ENCODE measurements at places on chromosomes 6 and 20.
A peak's percentile ranks its signal among the peaks of the same experiment; 100 is the strongest.

DNA sequence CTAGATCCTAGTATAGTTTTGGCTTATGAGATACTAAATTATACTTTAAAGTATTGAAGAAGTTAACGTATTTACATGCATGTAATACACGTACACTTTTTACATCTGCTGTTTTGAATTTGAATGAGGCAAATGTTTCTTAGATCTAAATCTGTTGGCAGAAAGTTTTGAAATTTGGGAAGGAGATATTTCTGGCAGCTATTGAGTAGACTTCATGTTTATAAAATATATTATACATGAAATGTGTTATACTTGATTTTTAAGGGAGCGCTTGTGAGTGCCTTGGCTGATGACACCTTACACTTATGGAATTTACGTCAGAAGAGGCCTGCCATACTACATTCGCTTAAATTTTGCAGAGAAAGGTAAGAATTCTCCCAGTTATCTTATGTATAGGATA, 34.7 kb downstream of the STXBP5 start:
- no peak for DNase-seq

DNA sequence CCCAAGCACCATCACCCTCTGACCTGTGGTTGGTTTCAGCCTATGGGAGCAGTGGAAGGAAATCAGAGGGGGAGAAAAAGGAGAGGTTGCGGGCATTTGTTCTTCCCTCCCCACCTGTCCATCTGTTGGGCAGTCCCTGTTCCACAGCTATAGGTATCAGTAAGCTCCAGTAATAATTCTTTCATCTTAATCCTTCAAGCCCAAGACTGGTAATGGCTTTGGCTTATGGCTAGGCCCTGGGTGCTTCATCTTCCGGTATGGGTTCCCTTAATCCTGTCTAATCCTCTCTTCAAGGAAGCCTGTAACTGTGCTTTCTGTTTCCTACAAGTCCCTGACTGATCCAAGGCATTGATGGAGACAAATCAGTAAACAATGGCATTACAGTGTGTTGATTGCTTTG, 42.2 kb upstream of the STK35 start:
- DNase-seq = no peak

GRCh38 chr20:45963059-45964005, 8.7 kb downstream of the ZNF335 start:
- no peak for DNase-seq

- DNase-seq = no peak
Observed at GRCh38 chr6:17240803-17241500, 40.2 kb upstream of the RBM24 start.

GRCh38 chr6:167487749-167488664, 163.1 kb downstream of the TTLL2 start:
- no peak for DNase-seq

- DNase-seq = no peak
Observed at GRCh38 chr20:61435184-61435822, 183.2 kb downstream of the CDH4 start.

DNA sequence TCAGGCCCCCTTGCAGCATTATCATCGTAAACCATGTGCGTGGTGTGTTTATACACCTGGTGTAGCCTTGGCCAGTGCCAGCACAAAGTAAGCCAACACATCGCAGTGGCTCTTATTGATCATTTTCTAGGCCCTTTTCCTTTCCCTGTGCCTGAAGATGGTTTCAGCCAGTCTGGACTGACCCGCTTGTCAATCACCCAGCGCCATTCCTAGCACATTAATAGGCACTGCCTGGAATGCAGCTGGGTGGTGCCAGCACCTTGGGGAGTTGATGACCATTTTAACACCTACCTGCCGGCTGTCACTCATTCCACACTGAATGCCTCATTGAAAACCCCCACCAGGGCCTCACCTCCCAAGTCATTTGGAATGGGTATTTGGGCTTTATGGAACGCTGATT, 4.9 kb upstream of the UQCC2 start:
- no peak for DNase-seq

DNA sequence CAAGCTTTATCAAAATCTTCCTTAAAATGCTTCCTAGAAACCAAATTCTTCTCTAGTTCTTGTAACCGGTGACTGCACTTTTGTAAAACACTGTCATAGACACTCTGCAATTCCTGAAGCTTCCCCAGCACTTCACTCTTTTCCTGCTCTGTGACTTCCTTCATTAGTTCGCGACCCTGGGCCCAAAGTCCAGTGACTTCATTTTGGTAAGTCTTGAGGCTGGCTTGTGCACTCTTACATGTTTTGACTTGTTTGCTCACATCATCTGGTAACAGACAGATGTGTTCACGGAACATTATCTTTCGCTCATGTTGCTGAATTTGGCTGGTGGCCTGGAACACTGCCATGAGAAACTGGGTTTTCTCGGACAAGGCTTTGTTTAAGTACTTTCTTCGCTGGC, 306.2 kb downstream of the SYNE1 start:
- no peak for DNase-seq

DNA sequence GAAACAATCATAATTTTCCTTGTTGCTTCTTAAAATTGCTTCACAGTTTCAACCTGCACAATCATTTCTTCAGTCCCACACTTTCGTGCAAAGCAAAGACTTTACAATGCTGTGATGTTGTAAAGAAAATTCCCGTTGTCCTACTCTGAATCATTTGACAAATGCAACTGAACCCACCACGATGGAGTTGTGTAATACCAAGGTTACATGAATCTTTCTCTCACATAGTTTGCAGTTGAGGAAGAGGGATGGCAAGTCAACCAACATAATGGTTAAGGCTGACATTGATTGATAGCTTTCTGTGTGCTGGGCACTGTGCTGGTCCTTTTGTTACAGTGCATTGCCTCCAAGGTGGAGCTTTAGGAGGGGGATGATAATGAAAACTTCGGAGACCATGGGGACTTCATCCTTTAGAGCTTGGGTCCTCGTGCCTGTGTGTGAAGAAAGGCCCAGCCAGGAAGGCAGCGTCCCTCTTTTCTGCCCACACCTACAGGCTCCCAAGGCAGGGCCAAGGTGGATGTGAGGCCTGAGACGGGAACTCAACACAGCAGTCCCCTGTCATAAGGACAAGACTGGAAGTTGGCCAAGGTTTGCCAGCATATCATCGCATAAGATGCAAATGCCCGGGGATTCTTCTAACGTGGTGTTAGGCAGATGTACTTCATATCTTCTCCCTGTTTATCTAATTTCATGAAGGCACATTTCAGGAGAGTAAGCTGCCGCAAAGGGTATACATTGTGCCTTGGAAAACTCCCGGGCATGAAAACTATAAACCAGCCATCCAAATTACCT, 96.9 kb downstream of the LY86 start:
- DNase-seq = no peak

GRCh38 chr6:55388211-55388610, 60.9 kb downstream of the GFRAL start:
- no peak for DNase-seq

GRCh38 chr6:69827276-69827893, 30.6 kb upstream of the LMBRD1 start:
- DNase-seq = no peak

DNA sequence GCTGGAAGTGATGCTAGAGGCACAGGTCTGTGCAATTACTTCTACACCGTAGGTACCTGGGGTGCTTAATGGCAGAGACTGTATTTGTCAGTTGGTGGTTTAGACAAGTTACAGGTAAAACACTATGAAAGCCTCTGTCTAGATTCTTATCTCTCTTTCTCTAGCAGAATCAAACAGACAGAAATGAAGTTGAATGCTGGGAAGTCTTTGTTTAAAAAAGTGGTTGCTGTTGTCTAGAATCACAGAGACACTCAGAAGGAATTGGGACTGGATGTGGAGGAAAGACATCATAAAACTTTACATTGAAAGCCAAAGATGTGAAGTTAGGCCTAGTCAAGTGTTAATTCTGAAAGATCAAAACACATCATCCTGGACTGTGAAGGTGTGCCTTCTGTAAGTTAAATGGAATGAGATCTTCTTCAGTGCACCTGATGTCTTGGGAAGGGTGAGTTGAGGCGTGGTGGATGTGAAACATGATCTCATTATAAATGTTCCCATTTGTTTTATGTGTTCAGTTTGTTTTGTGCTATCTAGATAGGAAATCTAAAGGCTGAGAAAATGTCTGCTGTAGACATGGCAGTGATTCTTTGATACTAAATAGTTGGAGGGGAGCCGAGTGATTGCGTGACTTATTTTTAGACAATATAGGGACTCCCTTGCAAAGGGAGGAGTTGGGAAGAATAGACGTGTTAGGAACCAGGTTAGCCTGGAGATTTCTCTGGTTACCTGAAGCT, 290.2 kb downstream of the SOX4 start:
- DNase-seq = no peak

- DNase-seq = no peak
Observed at GRCh38 chr6:45522486-45522885, 144.8 kb upstream of the SUPT3H start.

DNA sequence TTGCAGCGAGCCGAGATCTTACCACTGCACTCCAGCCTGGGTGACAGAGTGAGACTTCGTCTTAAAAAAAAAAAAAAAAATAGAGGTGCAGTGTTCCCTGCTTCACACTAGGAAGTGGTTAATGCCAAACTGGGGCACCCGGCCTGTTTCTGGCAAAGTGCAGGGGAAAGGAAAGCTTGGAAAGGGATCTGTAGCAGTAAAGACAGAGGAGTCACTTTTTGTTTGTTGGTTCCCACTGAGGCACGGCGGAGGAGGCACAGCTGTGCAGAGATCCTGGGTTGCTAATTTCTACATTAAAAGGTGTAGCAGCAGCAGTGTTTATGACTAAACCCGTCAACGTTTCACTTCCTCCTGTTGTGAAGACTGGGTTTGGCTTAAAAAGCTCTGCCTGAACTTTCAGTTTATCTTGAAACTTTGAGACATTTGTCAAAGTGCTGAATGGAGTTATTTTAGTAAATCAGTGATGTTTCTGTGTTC, 125.6 kb downstream of the CARMIL1 start:
- peak; percentile 36 for DNase-seq

GRCh38 chr6:16301511-16301910, 63.1 kb downstream of the GMPR start:
- DNase-seq = no peak

- DNase-seq = no peak
Observed at GRCh38 chr6:20873425-20874190, 339.4 kb downstream of the CDKAL1 start.

GRCh38 chr6:119978274-119978889, 628.8 kb upstream of the MAN1A1 start:
- DNase-seq = no peak

- no peak for DNase-seq
Observed at GRCh38 chr6:155915651-155916050, 460.0 kb upstream of the NOX3 start.

GRCh38 chr6:90790696-90791095, 203.8 kb upstream of the MAP3K7 start:
- DNase-seq = no peak

DNA sequence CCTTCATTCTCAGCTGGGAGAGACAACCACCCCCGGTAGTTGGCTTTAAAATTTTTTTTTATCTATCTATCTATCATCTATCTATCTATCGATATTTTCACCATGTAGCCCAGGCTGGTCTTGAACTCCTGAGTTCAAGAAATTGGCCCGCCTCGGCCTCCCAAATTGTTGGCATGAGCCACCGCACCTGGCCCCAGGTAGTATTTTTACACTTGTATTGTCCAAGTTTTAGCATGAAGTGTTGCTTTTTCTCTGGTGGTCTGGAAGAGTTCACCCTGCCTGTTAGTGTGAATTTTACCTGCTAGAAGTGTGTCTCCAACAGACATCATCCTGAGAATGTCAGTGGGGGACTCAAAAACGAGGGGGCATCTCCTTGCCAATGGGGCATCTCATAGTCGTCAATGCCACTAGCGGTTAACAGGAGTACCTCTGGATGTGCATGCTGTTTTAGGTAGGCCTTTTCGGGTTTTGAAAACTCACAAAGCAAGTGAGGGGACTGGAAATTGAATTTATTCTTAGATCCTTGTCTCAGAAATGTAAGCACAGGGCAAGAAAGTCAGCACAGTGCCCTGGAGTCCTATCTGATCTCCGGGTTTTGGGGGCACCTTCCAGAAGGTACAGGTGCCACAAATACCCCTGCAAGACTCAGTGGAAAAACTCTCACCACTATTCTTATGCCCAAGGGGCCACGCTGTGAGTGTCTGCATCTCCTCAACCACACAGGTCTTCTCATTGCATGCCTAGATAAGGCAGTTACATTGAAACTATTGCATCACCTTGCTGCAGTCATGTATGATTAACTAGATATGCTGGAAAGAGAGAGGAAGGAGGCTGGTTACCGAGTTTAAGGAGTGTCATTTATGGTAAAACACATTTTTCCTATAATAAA, 37.1 kb downstream of the TNFAIP3 start:
- no peak for DNase-seq

DNA sequence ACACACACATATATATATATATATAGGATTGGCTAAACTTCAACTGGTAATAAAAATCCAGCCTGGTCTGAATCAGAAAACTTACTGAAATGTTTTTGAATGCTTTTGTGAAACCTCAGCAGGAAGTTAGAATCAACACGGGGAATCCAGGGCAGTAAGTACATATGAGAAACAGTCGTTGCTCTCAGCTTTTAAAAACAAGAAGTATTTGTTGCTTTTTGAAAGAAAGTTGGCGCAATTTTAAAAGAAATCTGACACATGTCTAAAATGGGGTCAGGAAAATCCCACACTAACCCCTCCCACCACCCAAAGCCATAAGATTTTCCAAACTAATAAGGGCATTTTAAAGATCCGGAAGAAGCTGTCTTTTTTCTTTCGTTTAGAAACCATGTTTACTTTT, 11.5 kb upstream of the CCDC170 start:
- DNase-seq = no peak

GRCh38 chr6:146267946-146268345, 239.1 kb downstream of the GRM1 start:
- no peak for DNase-seq

DNA sequence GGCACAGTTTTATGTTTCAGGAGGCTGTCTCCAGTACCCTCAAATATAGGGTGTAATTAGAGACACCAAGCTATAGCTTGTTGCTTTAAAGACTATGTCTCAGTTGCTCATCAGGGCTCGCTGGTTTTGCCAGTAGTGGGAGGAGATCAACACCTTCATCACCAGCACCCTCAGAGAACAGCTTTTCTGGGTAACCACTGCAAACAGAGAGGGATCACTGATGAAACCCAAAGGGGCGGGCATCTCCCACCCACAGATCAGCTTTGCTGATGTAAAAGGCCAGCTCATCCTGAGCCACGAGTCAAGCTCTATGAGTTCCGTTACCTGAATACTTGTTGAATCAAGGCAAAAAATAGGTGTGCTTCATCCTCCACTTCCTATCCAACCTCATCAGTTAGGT, 187.7 kb downstream of the AIG1 start:
- no peak for DNase-seq

GRCh38 chr6:31113861-31114540, 599 bp upstream of the PSORS1C1 start:
- no peak for DNase-seq

DNA sequence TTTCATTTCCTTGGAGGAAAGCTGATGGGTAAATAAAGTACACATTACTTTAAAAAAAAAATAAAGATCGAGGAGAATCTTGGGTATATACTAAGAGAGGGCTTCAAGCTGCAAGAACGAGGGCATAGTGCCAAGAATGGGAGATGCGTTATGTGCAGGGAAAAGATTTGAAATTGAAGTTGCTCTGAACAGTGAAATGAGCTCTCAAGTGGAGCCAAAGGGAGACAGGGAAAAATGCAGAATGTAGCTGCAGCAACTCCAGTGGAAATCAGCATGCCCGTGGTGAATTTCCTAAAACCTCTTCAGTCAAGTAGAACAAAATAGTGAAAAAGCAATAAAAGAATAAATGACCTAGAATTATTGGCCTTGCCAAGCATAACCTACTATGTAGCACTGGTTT, 11.4 kb upstream of the COL9A1 start:
- no peak for DNase-seq

GRCh38 chr20:50790651-50791277, 4.1 kb upstream of the BCAS4 start:
- peak; percentile 77 for DNase-seq

All from CD4-positive, alpha-beta T cell treated with Interleukin-15 for 1 hour (primary cell).